ENCODE measurements at places on chromosomes 11 and 22.

- no peak for DNase-seq
Measured at GRCh38 chr22:48090332-48090672, 1327.9 kb downstream of the TBC1D22A start.

DNA sequence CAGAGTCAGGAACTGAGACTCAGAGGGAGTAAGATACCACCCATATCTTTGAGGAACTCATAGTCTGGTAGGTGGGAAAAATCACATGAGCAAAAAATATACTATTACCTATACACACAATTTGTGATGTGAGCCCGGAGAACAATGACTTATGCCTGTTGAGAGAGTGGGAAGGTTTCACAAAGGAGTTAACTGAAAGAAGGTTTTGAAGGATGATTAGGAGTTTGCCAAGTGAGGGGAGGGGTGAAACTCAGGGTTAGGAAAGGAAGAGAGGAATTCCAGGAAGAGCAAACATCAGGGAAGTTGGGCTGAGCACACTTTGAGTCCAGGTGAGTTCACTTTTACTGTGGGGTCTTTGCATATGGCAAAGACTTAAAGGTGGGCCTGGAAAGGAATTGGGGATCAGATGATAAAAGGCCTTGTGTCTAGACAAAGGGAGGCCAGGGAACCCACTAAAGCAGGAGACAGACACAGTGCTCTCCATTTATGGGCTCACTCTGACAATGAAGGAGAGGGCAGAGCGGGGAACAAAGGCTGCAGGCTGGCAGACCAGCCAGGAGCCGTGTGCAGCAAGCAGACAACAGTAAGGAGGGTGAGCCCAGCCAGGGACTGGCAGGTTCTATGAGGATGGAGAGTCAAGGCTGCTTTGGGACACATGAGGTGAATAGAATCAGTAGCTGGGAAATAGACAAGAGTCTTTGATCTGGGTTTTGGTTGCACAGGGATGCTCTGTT is 33.1 kb downstream of the TSPAN18 start:
- DNase-seq = no peak

DNA sequence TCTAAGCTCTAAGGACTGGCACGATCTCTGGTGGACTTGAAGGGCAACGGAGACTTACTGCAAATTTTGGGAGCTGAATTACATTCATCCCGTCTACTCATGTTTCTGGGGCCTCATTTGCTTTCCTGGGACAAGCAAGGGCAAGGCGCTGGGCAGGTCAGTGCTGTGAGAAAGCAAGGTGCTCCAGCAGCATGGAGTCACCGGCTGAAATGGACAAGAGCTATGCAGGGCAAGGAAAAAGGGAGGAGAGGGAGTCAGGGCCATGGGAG is 25.6 kb downstream of the FLI1 start:
- DNase-seq = no peak

GRCh38 chr11:78168539-78169477 is 19.6 kb downstream of the KCTD21 start:
- DNase-seq = no peak

GRCh38 chr22:28893810-28894209 is 10.4 kb downstream of the ZNRF3 start:
- no peak for DNase-seq

- no peak for DNase-seq
Measured at GRCh38 chr11:67998150-67999045, 5.5 kb downstream of the UNC93B1 start.

GRCh38 chr22:42805016-42805997 is 51.8 kb downstream of the ARFGAP3 start:
- no peak for DNase-seq

GRCh38 chr11:108431997-108432396 is 35.3 kb downstream of the C11orf65 start:
- no peak for DNase-seq

DNA sequence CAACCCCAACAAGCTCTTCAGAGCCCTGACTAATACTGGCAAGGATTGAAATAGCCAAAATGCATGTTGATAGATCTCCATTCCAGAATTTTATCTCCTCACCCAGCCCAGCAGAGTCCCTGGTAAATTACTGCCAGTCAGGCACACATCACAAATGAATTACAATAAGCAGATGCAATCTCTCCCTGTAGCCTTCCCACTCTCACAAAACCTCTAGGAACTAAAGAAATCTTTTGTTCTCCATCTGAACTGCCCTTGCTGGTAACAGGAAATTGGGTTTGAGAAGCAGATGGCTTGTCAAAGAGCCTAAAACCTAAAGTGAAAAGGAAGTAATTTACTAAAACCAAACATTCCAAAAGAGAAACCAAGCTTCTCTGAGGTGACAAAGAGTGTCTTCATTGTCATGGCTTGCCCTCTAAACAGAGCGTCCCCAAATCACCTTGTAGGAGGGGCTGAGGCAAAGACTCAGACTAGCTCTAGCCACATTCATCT is 59.5 kb downstream of the FAM168A start:
- no peak for DNase-seq

DNA sequence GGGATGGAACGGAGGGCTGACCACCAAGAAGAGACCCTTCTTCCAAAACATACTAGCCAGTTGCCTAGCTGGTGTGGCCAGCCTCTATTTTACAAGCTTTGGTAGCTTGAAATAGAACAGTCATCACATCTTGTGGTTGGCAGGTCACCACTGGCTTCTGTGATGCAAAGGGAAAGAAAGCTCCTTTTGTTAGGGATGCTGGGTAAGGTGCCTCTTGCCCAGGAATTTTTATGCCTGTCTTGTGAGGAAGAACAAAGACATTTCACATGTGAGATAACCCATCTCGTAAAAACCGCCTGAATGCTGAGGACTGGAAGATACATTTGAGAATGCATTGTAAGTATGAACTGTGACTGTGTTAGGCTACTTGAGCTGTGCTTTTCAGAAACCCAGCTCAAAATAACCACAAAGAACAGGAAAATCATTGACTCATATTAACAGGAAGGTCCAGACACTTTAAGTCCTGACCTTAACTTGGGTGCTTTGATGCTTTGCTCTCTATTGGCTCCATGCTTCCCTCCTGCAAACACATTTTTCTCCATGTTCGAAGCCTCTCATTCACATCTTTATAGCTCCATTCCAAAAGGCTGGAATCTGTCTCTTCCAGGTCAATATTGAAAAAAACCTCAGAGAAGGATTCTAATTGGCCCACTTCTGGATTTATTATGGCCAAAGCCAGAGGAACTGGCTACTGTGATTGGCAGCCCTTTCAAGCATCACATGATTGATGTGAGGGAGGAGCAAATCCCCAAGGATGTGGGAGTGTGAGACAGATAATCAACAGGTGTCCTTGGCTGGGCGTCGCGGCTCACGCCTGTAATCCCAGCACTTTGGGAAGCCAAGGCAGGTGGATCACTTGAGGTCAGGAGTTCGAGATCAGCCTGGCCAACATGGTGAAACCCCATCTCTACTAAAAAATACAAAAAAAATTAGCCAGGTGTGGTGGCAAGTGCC is 53.9 kb downstream of the MICAL2 start:
- DNase-seq = no peak

DNA sequence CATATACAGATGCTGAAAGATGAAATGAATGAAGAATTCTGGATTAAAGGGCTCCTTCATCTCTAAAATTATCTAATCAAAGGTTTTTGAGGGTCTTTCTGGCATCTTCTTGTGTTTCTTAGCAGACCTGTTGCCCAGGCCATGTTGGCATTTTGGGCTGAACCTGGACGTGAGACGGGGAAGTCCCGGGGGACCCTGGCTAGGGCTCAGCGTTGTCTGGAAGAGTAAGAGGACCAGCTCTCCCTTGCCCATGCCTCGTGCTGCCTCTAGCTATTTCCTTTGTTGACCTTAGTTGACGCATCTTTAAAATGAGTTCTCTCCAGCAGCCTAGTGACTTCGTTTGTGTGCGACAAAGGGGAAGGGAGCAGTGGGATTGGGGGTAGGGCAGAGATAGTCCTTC is 152.2 kb downstream of the ST3GAL4 start:
- no peak for DNase-seq

GRCh38 chr11:87894961-87895360 is 280.3 kb downstream of the RAB38 start:
- no peak for DNase-seq

- no peak for DNase-seq
Measured at GRCh38 chr11:75850787-75851186, 35.8 kb downstream of the UVRAG start.

DNA sequence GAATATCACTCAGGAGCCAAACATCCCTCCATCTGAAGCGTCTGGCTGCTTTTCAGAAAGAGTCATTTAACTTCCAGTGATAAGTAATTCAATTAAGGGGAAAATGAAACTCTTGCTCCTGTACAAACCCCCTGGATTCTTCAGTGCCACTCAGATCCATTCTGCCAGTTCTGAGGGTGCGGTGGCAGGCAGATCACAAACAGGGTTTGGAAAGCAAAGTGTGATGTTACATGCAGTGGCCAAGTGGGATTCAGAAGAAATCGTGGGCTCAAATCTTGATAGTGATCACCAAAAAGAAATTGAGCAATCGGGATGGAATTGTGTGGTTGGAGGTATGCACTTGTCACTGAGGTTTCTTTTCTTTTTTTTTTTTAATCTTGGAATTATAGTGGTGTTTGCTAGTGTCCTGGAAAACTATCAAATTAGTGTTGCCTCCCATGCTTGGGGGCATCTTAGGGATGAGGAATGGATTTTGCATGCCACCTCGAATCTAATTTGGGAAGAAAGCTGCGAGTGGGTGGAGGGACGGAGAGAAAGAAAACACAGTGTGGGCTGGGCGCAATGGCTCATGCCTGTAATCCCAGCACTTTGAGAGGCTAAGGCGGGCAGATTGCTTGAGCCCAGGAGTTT is 22.5 kb upstream of the RTL6 start:
- no peak for DNase-seq
